Stimulated activated CD8-positive, alpha-beta memory T cell treated with anti-CD3 and anti-CD28 coated beads, Interleukin-4, amount 100 ng/mL, for 4 hours (primary cell): ENCODE measurements at places on chromosomes 5 and 9.

- DNase-seq = no peak
These were observed 5.3 kb upstream of the OR2V2 start for GRCh38 chr5:181142054-181142453.

DNA sequence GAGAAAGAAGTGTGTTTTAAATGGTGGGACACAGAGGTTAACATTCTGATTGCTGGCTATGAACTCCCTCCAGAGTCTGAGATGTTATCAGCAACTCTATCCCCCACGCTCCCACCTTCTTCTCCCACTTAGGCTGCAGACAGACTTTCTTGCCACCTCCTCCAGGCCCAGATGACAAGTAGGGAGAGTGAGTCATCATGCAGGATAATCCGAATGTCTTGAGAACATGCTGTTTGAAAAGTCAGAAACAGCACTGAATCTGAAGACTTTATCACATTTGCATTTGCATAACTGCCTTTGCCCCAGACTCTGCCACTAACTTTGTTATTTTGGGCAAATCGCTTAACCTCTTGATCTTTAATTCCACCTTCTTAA, 139.8 kb downstream of the ESM1 start:
- DNase-seq = no peak

DNA sequence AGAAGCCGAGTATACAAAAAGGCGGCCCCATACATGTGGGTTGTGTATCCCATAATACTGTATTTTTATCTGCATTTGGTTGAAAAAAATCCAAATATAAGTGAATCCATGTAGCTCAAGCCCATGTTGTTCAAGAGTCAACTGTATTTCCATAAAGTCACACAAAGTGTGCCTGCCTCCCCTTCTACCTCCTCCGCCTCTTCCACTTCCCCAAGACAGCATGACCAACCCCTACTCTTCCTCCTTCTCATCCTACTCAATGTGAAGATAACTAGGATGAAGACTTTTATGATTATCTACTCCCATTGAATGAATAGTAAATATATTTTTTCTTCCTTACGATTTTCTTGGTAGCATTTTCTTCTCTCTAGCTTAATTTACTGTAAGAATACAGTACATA, 92.7 kb downstream of the RFX3 start:
- no peak for DNase-seq

- DNase-seq = no peak
These were observed at the start of gene OR2V1 for GRCh38 chr5:181130832-181131496. OR2V1 (minus strand) TSS chr5:181131169; CDS start chr5:181125304, 5,865 bp downstream.

GRCh38 chr5:102858221-102858620, 103.1 kb downstream of the PAM start:
- DNase-seq = no peak

GRCh38 chr9:112316258-112316943, 17.0 kb downstream of the PTBP3 start:
- DNase-seq = no peak

DNA sequence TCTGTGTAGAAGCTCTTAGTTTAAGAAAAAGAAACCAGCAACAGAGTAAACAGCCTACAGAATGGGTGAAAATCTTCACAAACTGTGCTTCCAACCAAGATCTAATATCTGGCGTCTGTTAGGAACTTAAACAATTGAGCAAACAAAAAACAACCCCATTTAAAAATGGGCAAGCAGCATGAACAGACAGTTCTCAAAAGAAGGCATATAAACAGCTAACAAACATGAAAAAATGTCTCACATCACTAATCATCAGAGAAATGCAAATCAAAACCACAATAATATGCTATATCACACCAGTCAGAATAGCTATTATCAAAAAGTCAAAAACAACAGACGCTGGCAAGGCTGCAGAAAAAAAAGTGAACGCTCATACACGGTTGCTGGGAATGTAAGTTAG, 83.7 kb upstream of the CCDC152 start:
- no peak for DNase-seq

DNA sequence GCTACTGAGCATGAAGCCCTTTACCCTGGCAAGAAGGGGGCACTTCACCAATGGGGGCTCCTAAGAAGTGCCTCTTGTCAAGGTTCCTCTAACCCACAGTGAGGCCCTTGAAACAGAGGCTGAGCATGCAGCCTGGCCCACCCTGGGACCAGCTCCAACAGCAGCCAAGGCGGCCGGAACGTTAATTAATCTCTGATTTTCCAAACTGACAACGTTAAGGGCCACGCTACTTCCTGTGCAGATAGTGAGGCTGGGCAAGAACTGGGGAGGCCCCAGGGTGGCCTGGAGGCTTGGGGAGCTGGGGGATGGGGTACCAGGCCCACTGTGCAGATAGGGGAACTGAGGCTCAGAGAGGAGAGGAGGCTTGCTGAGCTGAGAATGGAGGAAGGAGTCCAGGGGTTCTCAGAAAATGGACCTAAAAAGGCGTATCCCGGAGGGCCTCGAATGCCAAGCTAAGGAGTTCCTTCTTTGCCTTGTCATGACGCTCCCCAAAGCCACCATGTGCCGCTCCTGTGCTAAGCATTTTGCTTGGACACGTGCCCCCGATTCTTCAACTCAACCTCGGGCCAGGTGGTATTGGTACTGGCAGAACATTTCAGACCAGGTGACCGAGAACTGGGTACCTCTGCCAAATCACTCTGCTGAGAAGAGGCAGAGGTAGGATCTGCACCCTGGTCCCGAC, 72.0 kb upstream of the STXBP1 start:
- DNase-seq = no peak

DNA sequence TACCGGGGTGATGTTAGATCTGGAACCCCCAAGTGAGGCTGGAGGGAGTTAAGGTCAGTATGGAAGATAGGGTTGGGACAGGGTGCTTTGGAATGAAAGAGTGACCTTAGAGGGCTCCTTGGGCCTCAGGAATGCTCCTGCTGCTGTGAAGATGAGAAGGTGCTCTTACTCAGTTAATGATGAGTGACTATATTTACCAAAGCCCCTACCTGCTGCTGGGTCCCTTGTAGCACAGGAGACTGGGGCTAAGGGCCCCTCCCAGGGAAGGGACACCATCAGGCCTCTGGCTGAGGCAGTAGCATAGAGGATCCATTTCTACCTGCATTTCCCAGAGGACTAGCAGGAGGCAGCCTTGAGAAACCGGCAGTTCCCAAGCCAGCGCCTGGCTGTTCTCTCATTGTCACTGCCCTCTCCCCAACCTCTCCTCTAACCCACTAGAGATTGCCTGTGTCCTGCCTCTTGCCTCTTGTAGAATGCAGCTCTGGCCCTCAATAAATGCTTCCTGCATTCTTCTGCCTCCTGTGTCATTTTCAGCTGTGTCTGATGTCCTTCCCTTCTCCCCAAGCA, 2.3 kb upstream of the MYOZ3 start:
- no peak for DNase-seq

DNA sequence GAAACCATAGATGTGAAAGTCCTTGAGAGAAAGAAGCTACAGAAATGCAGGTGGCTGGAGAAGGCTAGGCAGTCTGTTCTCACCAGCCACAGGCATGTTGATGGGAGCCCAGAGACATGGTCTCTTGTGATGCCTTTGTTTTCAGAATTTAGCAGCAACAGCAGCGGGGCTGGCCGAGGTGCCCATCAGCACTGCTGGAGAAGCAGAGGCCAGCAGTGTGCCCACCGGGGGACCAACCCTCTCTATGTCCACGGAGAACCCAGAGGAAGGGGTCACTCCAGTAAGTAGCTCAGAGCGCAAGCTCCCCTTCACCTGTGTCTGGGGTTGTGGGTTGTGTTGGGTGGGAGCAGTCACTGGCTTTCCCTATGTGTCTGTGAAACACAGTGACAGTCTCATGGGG, 59.6 kb downstream of the COL15A1 start:
- DNase-seq = no peak

- DNase-seq = no peak
These were observed 486.8 kb downstream of the PSAT1 start for GRCh38 chr9:78783743-78784142.

- peak; percentile 48 for DNase-seq
These were observed 61.6 kb downstream of the CXXC5 start for GRCh38 chr5:139709582-139710318.

DNA sequence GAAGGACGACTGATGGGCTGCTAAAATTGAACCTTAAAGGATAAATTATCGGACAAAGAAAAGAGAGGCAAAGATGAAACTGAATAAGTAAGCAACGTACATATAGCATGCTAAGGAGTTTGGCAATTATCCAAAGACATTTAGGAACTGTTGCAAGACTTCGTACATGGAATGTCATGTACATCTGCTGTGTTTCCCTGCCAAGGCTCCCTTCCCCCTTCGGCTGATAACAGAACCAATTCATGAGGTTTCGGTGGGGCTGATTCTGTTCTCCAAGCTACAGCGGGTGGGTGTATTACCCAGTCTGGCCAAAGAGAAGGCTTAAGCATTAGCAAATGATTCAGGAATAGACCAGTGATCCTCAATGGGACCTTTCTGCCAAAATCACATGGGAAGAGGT, 190.9 kb upstream of the FREM1 start:
- DNase-seq = no peak

GRCh38 chr9:132538071-132538470, 44.3 kb upstream of the BARHL1 start:
- no peak for DNase-seq

DNA sequence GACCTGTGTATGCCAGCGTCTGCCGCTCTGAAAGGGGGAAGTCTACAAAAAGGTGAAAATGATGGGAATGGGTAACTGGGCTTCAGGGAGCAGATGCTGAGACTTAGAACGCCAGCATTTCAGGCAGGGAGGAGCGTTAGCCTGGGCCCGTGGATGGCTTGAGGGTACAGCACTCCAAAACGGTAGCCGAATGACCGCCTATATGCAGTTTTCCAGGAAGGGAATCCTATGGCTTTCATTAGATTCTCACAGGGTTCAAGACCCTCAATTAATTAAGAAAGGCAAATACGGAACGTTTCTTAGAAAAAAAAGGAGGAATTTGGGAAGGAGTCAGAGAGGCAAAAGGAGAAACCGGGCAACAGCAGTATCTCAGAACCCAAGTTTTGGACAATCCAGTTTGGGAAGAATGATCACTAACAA, 639 bp downstream of the AMACR start:
- DNase-seq = no peak

DNA sequence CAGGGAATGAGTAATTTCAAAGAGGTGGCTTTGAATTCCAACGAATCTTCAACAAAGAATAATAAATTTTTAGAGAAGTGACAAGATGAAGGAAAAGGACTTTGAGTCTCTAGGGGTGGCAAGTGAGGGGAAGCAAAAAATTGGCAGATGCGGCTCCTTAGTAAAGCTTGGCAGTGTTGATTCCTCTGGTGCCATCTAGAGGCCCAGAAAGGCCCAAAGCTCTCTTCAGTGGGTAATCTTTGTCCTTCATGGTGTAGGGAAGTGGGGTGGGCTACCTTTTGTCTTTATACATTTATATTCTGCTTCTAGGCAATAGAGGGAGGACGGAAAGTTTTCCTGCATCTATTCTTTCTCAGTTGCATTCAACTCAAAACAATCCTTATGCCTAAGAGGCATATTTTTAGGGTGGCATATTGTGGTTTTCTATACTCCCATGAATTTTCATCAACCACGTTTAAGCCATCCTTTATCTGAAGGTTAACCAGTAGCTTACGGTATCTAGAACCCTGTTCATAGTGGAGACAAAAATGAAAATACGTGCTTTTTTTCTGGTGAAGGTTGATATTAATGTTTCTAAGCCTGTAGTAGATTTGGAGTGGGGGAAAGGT, 17.5 kb upstream of the ROPN1L start:
- no peak for DNase-seq
